Astrocyte (in vitro differentiated cells and primary cell): ENCODE measurements at places on chromosomes 7 and 10.
A peak's percentile ranks its signal among the peaks of the same experiment; 100 is the strongest.

DNA sequence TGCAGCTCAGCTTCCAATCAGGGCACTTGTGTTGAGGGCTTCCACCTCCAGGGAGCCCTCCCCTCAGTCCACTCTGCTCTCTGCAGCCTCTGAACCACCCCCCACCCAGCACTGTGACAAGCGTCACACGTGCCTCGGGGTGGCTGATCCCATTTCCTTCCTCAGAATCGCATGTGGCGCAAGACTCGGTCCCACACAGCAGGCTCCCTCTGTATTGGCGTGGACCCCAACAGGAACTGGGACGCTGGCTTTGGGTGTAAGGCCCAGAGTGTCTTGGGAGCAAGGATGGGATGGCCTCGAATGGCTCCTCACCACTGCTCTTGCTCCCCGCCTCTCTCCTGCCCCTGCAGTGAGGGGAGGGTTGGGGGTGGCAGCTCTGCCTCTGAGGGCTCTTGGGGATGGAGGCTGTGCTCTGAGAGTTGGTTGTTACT lies 4.1 kb downstream of the CPA1 start:
- no peak for DNase-seq

DNA sequence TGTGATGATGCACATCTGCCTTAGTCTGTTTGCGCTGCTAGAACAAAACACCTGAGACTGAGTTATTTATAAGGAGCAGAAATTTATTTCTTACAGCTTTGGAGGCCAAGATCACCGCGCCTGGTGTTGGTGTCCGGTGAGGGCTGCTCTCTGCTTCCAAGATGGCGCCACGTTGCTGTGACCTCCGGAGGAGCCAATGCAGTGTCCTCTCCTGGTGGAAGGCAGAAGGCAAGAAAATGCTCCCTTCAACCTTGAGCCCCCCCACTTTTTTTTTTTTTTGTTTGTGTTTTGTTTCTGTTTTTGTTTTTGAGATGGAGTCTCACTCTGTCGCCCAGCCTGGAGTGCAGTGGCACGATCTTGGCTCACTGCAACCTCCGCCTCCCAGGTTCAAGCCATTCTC lies 16.0 kb upstream of the ACTR3B start:
- DNase-seq, result no peak

GRCh38 chr7:142847353-142847752 lies 7.5 kb upstream of the EPHB6 start:
- DNase-seq, result no peak

DNA sequence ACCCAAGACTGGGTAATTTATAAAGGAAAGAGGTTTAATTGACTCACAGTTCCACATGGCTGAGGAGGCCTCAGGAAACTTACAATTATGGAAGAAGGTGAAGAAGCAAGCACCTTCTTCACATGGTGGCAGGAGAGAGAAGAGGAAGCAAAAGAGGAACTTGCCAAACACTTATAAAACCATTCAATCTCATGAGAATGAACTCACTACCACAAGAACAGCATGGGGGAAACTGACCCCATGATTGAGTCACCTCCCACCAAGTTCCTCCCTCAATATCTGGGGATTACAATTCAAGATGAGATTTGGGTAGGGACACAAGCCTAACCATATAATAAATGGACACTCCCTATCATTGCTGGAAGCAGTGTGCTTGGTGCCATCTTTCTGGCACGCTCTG lies 506.3 kb downstream of the CALN1 start:
- no peak for DNase-seq

DNA sequence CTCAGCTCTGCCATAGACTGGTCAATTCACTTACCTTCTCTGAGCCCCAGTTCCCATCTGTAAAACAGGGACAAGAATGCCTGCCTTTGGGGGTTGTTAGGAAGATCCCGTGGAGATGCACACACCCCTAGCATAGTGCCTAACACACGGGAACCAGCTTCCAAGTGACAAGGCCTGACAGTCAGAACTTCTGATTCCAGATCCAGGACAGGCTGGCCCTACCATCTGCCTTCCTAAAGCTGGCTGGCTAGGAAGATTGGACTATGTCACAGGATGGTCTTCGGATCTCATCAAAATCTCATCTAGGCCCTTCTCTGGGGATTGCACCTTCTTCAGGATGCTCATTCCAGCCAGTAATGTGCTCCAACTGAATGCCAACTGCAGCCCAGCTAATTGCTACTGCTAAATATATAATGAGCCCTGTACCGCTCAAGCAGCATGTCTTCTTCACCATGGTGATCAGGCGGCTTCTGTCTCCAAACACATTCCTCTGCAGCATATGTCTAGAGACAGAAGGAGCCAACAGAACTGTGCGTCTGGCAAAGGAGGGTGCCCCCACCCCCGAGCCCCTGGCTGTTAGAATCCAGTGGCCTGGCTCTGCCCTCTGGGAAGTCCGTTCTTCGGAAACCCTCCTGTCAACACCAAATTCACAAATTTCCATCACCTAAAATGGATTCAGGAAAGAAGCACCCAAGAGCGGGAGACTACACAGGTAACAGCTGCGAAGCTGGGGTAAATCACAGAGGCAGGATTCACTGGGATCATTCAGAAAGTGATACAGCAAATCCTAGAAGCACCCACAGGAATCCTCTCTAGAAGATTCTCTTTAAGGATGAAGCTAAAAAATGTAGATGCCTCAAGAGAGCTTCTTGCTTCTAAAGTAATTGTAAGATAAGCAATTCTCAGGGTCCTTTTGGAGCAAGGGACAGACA lies 142.1 kb upstream of the EEPD1 start:
- DNase-seq, result no peak

DNA sequence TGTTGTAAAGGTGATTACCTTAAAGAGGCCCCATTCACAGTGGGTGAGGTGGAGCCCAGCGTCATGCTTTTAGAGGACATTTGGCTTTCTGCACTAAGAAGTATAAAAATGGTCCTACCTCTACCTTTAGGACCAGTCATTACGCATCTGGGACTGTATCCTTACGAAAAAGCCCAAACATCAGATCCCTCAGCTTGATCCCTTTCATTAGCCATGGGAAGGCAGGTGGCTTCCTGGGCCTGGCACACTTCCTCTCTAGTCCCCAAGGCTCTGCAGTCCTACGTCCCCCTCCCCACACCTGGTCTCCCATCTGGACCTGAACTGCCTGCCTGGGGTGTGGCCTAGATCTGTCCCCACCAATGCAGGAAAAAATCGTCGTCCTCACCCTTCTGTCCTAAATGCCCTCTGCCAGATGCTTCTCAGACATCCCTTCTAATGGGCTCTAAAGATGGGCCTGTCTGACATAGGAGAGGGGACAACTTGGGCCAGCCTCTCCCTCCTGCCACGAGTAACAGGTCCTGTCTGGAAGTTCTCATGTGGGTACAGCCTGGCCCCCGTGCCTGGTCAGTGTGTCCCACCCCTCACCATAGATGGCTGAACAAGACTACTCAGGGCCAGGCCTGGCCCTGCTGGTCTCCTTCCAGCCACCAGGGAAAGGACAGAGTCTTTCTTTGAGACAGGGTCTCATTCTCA lies 11.8 kb upstream of the SLC18A3 start:
- DNase-seq, result no peak

DNA sequence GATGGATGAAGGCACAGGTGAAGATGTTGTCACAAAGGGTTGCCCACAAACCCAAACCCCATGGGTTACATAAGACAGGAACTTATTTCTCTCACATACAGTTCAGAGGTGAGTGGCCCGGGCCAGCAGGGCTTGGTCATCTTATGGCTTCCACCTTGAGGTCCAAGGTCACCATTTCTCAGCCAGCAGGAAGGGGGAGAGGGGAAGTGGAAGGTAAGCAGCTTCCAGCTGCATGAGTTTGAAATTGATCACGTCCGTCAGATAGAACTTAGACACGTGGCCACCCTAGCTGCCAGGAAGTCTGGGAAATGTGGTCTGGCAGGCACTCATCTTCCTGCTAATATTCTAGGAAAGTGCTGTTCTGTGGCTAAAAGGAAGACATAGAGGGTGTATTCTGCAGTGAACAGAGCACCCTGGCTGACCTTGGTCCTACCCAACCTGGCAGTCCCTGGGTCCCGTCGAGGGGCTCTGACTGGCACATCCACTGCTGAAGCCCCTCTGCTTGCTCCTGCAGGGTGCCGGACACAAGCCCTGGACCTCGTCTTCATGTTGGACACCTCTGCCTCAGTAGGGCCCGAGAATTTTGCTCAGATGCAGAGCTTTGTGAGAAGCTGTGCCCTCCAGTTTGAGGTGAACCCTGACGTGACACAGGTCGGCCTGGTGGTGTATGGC lies 49.5 kb downstream of the VWA2 start:
- DNase-seq, result no peak

DNA sequence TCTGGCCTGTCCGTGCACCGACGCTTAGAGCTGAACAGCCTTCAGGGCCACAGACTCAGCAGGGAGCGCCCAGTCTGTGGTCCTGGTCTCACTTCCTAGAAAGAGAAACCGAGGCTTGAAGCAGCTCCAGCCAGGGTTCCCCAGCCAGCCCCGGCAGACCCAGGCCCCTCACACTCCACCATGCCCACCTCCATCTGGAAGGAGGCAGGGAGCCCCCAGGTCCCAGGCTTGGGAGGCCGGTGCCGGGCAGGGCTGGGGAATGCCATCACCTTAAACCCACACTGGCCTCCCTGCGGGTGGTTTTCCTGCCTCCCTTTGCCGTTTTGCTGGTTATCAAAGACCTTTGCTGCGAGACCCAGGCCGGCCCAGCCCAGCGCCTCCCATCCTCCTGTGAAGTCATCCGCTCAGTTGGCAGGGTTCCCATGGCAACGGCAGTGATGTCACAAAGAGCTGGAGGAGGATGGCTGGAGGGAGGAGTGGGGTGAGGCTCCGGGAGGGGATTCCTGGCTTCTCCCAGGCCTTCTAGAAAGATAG lies 24.0 kb downstream of the ELFN1 start:
- peak; percentile 60 for DNase-seq

DNA sequence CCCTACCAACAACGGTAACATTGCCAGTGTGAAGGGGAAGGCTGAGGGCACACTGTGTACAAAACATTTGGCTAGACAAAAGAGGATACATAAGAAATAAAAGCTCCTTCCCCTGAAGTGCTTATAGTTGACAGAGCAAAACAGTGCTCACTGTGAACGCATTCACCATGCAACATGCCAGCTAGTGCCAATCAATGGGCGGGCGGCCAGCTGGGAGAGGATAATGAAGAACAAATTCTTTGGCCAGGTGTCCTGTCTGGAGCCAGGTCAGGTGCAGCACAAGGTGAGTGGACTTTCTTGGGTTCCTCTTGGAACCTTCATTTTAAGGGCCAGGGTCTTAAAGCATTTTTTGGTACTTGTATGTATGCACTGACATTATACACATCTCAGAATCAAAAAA lies 106.1 kb downstream of the ICA1 start:
- no peak for DNase-seq

- no peak for DNase-seq
Observed at GRCh38 chr10:132480356-132480755, 57.2 kb upstream of the INPP5A start.

DNA sequence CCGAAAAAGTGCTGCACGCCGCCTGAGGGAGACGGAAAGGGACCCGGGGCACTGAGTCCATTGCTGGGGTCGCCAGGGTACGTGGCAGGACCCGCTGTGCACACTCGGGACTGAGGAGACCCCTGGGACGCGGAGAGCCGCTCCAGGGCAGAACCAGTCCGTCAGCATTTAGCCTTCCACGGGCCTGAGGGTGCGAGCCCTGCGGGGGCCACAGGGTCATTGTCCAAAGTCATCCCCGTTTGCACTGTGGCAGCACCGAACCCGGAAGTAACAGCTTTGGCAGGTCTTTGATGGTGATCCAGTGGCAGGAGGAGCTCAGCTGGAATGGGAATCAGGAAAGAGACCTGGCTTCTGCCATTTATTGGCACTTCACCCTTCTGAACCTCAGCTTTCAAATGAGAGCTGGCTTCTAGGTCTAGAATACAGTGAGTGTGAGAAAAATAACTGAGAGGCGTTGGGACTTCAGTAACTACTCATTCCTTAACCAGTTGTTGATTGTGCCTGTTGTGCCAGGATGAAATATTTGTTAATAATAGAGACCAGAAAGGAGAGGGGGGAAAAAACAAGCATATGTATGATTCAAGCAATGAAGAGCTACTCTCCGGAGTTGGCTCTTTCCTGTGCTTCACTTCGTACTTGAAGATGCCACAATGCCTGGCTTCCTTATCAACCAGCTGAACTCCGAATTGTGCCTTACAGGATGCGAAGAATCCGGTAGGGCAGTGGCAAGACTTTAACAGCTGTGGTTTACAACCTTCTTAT lies 811 bp upstream of the ARHGAP12 start:
- no peak for DNase-seq
